CD4-positive, alpha-beta T cell (primary cell): ENCODE measurements at places on chromosomes 1 and 21.

- peak overlapping the region; percentile 95 for H3K27ac ChIP-seq
- H3K27me3 ChIP-seq: no peaks in the 10 kb centered on the region
- peaks cover 19% of the 10 kb centered on the region for H3K36me3 ChIP-seq
- peak overlapping the region; percentile 38 for H3K4me3 ChIP-seq
- peaks cover 83% of the 10 kb centered on the region for H3K4me1 ChIP-seq
Observed at GRCh38 chr1:207824691-207825408, 73.0 kb downstream of the CD46 start.

- H3K27ac ChIP-seq: peak overlapping the region; percentile 72
- H3K4me3 ChIP-seq: peak overlapping the region; percentile 75
- peaks cover 12% of the 10 kb centered on the region for H3K4me1 ChIP-seq
- H3K27me3 ChIP-seq: no peaks in the 10 kb centered on the region
- H3K36me3 ChIP-seq: no peaks in the 10 kb centered on the region
- DNase-seq: peak; percentile 13
Observed at GRCh38 chr1:148263906-148264255, 111.8 kb upstream of the NBPF11 start.

GRCh38 chr1:193703121-193703520 lies 516.7 kb upstream of the B3GALT2 start:
- H3K27ac ChIP-seq: no peak overlapping the region
- no peaks in the 10 kb centered on the region for H3K4me1 ChIP-seq
- H3K36me3 ChIP-seq: no peaks in the 10 kb centered on the region
- DNase-seq: no peak
- no peaks in the 10 kb centered on the region for H3K27me3 ChIP-seq

DNA sequence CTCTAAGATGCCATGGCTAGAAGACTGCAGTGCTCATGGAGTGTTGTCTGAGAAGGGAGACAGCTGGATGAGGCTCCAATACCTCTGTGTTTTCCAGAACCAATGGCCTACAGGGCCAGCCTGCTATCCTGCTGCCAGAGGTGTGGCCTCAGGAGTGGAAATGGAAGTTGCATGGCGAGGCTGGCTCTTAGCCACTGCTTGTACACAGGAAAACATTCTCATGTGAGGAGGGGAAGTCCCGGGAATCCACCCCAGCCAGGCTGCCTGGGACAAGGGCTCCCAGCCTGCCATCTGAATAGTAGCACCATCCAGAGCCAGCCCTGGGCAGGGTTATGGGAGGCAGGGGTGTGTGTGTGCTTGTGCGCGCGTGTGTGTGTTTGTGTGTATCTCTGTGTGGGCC lies 56.5 kb downstream of the SDC3 start:
- peaks cover 3% of the 10 kb centered on the region for H3K4me1 ChIP-seq
- no peak for DNase-seq
- H3K27ac ChIP-seq: no peak overlapping the region
- H3K36me3 ChIP-seq: no peaks in the 10 kb centered on the region
- H3K4me3 ChIP-seq: no peak overlapping the region

- H3K27me3 ChIP-seq: no peaks in the 10 kb centered on the region
- no peak overlapping the region for H3K27ac ChIP-seq
- H3K36me3 ChIP-seq: no peaks in the 10 kb centered on the region
- H3K4me1 ChIP-seq: no peaks in the 10 kb centered on the region
- DNase-seq: no peak
Observed at GRCh38 chr21:39849014-39849655, 18.1 kb upstream of the PCP4 start.

GRCh38 chr1:238257018-238257621 lies 366.4 kb upstream of the ZP4 start:
- H3K4me3 ChIP-seq: no peak overlapping the region
- no peaks in the 10 kb centered on the region for H3K27me3 ChIP-seq
- no peak for DNase-seq
- H3K36me3 ChIP-seq: no peaks in the 10 kb centered on the region
- H3K4me1 ChIP-seq: no peaks in the 10 kb centered on the region
- H3K27ac ChIP-seq: no peak overlapping the region

GRCh38 chr1:162175379-162176081 lies 106.0 kb downstream of the NOS1AP start:
- no peak overlapping the region for H3K27ac ChIP-seq
- no peaks in the 10 kb centered on the region for H3K36me3 ChIP-seq

DNA sequence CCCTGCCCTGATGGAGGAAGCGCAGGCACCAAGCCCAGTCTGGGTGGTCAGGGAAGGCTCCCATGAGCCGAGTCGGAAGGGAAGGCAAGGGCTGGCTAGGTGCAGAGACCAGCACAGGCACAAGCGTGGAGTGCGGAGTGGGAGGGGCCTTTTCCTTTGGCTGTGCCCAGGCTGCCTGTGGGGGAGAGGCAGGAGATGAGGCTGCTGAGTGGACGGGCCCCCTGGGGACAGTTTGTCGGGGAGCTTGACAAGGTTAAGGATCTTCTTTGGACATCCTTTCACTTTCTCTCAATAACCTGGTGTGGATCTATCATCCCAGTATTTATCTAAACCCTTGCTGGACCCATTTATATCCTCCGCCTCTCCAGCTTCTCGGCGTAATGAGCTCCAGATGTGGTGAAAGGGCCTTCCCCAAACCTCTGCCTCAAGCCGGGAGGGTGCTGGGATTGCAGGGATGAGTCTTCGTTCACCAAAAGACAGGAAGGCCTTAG lies 42.9 kb downstream of the EPHB2 start:
- H3K27ac ChIP-seq: no peak overlapping the region
- no peak for DNase-seq
- H3K4me1 ChIP-seq: no peaks in the 10 kb centered on the region

DNA sequence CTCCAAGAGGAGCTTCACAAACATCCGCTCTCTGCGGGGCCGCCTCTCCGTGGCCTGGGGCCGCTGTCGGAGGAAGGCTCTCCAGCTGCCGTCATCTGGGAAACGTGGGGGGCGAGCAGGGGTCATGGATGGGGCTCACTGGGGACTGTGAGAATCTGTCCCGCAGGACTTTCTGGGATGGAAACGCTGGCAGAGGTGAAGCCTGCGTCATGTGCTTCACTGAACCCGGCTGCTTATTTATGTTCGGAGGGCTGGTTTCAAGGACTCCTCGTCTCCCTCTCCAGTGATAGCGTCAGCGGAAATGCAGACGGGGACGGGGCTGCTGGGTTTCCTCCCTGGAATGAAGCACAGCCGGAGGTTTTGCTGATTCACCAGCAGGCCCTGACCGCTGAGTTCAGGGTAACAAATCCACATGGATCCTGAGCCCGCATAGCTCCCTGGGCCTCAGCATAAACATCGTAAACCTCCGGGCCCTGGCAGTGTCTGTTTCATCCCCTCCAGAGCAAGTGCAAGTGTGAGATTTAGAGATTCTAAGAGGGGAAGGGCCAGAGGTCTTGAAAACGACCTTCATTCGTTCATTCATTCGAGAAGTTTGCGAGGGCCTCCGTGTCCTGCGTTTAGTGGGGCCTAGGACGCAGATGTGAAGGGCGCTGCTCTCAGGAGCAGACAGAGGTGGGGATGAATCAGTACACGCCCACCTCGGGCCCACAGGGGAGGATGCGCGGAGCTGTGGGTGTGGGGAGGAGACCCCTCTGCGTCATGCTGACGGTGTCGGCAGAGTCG lies 7.0 kb upstream of the POFUT2 start:
- DNase-seq: peak; percentile 20
- H3K4me3 ChIP-seq: no peak overlapping the region
- H3K4me1 ChIP-seq: peaks cover 32% of the 10 kb centered on the region

DNA sequence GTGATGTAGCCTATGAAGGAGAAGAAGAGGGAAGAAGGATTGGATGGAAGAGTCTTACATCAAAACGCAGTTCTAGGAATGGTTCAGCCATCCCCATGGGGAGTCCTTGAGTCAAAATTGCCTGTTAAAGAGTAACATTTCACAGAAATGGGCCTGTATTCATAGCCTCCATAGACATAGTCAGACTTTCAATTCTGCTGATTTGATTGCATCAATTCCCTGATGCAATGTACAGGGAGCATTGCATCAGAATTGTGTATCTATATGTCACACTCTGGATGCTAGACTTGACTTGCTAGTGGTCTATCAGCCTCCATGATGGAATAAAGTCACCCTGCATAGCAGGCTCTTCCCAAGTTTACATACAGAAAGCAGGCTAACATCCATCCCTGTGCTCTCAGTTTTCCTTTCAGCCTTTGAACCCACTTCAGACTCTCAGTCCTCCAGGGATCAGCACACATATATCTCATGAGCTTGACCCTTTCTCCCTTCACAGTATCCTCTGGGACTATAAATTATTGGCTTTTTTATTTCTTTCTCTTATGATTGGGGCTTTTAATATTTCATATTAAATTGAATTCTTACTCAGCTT lies 1111.7 kb upstream of the B3GALT2 start:
- H3K36me3 ChIP-seq: no peaks in the 10 kb centered on the region
- no peak for DNase-seq

GRCh38 chr1:15218287-15219279 lies 28.4 kb upstream of the FHAD1 start:
- H3K27ac ChIP-seq: no peak overlapping the region
- no peak for DNase-seq
- H3K36me3 ChIP-seq: no peaks in the 10 kb centered on the region
- peaks cover 4% of the 10 kb centered on the region for H3K27me3 ChIP-seq

GRCh38 chr1:26171084-26172072 lies at the start of gene ZNF593OS:
ZNF593OS (minus strand) TSS chr1:26171832; CDS start chr1:26171661, 171 bp downstream.
- H3K4me1 ChIP-seq: peaks cover 26% of the 10 kb centered on the region
- no peaks in the 10 kb centered on the region for H3K36me3 ChIP-seq
- no peaks in the 10 kb centered on the region for H3K27me3 ChIP-seq
- no peak for DNase-seq
- no peak within 1 kb of the TSS for H3K27ac ChIP-seq

DNA sequence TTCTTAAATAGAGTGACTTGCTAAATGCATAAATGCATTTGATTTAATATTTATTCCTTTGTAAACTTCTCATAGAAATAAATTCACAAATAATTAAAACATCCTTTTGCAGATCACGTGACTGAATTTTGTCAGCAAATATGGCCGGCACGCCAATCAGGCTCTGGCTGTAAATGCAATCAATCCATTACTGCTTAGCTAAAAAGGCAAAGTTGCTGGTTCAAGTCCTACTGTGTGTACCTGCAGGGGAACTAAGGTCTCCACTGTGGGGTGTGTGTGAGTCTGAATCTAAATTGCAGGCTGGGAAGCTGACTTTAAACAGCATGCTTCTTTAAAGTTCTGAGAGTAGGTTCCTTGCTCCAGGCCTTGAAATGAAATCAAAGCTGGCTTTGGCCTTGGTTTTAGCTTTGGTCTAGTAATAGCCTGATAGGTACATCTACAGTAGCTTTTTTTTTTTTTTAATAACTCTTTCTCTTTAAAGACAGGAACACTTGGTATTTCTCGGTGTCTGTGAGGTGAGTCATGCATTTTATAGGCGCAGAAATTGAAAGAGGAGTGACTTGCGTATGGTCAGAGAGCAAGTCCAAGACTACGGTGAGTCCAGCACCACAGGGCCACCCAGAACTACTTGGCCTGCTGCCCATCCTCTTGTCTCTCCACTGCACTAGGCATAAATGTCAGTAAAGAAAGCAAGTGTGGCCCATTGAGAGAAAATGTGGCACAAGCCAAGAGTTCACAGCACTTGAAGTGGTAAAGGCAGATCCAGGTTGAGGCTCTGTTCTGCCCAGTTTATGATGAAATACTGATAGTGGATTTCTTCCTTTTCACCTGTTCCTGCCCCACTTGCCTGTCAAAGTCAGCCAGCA lies 36.2 kb upstream of the LYST start:
- H3K4me1 ChIP-seq: no peaks in the 10 kb centered on the region
- no peaks in the 10 kb centered on the region for H3K36me3 ChIP-seq
- no peak overlapping the region for H3K4me3 ChIP-seq
- no peak for DNase-seq
- H3K27me3 ChIP-seq: no peaks in the 10 kb centered on the region
- no peak overlapping the region for H3K27ac ChIP-seq

DNA sequence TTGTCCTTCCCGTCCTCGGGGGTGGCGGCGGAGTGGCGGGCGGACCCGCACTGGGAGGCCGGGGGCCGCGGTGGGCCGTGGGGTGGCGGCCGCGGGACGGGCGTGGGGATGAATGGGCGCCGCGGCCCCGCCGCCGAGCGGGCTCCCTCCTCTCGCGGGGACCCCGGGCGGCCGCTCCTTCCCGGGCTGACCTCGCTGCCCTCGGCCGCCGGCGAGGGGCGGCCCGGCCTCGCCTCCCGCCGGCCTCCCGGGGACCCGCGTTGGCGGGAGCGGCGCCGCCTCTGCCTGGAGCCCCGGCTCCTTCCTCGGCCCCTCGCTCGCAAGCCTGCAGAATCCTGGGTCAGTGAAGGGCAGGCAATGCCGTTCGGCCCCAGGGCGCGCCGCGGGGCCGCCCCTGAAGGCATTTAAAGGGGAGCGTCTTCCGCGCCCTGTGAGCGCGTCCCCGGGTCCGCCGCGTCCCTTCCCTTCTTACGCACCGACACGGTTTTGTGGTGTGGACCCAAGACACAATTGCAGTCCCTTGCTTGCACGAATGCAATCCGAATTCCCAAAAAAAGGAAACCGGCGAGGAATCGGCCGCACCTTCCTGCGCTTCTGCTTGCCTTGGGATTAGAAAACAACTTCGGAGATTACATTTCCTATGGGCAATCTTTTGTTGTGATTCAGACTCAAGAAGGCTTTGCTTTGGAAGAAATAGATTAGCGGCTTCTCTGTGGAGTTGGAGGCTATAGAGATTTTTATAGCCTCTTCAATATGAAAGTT lies 776 bp downstream of the ITSN1 start:
- H3K27me3 ChIP-seq: peaks cover 17% of the 10 kb centered on the region
- H3K4me1 ChIP-seq: peaks cover 18% of the 10 kb centered on the region
- peak overlapping the region; percentile 58 for H3K4me3 ChIP-seq
- H3K27ac ChIP-seq: no peak overlapping the region

DNA sequence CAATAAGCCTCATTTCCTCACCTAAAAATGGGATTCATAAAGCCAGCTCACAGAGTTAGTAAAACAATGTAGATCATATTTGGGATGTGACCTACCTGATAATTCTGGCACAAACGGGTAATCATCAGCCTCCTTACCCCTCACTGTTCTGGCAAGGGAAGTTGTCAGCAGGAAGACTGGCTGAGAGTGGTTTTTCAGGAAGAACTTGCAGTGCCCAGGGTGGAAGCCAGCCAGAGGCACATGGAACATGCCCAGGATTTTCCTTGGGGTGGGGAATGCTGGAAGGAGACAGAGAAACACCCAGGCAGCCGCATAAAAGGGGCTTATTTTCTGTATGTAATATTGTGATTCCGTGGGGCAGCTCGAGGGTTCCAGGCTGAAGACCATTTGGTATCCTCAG lies 7.7 kb upstream of the SLC5A9 start:
- no peaks in the 10 kb centered on the region for H3K36me3 ChIP-seq
- no peak overlapping the region for H3K4me3 ChIP-seq
- H3K27ac ChIP-seq: no peak overlapping the region
- H3K27me3 ChIP-seq: no peaks in the 10 kb centered on the region

GRCh38 chr1:108511764-108512163 lies 48.1 kb upstream of the EEIG2 start:
- no peak for DNase-seq
- H3K27ac ChIP-seq: no peak overlapping the region
- H3K4me1 ChIP-seq: no peaks in the 10 kb centered on the region
- H3K27me3 ChIP-seq: peaks cover 10% of the 10 kb centered on the region

- H3K4me1 ChIP-seq: peaks cover 7% of the 10 kb centered on the region
- no peak overlapping the region for H3K4me3 ChIP-seq
- no peak overlapping the region for H3K27ac ChIP-seq
- no peak for DNase-seq
- H3K27me3 ChIP-seq: no peaks in the 10 kb centered on the region
Observed at GRCh38 chr1:30872948-30873263, 35.7 kb downstream of the SDC3 start.

- no peaks in the 10 kb centered on the region for H3K4me1 ChIP-seq
- H3K36me3 ChIP-seq: no peaks in the 10 kb centered on the region
- H3K4me3 ChIP-seq: no peak overlapping the region
- no peak for DNase-seq
- no peak overlapping the region for H3K27ac ChIP-seq
Observed at GRCh38 chr1:102032534-102032933, 35.8 kb upstream of the OLFM3 start.

GRCh38 chr1:15816674-15817073 lies 9.2 kb upstream of the UQCRHL start:
- no peaks in the 10 kb centered on the region for H3K27me3 ChIP-seq
- no peak overlapping the region for H3K4me3 ChIP-seq
- no peaks in the 10 kb centered on the region for H3K4me1 ChIP-seq
- H3K36me3 ChIP-seq: no peaks in the 10 kb centered on the region
